ENCODE measurements at places on chromosomes 3 and 15. TPM values are rescaled to one million over a fixed set of nuclear protein-coding genes. Genes with fewer than 3 reads are reported as not detected.

DNA sequence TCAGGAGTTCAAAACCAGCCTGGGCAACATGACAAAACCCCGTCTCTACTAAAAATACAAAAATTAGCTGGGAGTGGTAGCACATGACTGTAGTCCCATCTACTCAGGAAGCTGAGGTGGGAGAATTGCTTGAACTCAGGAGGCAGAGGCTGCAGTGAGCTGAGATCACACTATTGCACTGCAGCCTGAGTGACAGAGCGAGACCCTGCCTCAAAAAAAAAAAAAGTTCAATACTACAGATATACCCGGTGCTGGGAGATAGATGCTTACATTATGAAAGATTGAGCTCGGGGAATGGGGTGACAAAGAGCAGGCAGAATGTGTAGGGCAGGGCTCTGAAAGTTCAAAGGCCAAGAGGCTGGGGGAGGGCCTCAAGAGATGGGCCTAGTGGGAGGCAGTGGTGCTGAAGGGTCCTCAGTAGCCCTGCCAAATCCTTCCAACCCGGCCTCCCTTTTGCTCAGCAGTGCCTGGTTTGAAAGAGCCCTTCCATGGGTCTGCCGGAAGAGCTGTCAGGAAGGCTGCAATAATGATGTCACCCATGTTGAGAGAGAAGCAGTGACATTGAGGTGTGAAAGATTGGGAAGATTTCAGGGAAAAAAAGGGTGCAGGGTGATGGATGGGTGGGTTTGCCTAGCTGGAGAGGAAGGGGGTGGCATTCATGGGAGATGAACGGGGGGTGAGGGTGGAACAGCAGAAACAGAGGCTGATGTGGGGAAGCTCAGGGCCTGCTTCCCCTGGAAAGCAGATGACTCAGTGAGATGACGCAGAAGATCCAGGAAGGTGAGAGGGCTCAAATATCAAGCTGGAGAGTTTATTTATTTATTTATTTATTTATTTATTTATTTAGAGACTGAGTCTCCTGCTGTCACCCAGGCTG lies 20.0 kb upstream of the IREB2 start:
- no peak for DNase-seq

DNA sequence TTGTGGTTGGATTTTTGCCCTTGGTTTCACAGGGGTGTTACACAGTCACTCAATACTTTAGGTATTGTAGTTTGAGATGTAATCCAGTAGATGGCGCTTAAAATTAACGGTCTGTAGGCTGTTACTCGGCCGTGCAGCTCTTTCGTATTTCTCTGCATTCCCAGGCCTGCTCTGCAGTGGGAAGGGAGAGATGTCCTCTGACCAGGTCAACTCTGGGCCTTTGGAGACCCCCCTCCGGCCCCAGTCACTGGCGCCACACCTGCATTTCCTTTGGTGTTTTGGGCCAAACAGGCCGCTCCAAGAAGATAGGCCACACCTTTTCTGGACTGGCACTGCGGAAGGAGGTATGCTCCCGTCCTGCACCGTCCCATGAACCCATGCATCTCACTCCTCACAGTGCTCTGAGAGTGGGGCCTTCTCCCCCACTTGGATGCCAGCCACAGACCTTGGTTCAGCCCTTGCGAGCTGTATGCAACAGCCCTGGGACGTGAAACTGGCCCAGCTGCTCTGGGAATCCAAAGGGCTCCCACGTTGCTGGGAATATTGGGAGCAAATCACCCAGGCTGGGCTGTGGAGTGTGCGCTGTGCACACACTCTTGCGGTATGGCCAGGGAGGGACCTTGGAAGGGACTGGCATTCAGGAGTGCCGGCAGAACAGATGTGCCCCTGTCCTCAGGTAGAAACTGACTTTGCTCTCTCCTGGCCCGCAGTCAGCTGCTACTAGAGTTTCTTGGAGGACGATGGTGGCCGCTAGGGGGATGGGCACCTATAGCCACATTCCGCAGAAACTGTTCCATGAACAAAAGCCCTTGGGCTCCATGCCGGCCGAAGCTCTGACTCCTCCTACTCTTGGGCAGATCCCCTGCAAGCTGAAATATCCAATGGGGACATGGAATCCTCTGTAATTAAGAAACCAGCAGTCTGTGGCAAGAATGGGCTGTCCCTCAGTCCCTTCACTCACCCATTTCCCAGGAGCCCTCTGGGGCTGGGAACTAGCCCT lies 410.5 kb upstream of the CADM2 start:
- no peak for DNase-seq

- DNase-seq, result no peak
Observed at GRCh38 chr15:55907797-55908196, 85.6 kb downstream of the NEDD4 start.

DNA sequence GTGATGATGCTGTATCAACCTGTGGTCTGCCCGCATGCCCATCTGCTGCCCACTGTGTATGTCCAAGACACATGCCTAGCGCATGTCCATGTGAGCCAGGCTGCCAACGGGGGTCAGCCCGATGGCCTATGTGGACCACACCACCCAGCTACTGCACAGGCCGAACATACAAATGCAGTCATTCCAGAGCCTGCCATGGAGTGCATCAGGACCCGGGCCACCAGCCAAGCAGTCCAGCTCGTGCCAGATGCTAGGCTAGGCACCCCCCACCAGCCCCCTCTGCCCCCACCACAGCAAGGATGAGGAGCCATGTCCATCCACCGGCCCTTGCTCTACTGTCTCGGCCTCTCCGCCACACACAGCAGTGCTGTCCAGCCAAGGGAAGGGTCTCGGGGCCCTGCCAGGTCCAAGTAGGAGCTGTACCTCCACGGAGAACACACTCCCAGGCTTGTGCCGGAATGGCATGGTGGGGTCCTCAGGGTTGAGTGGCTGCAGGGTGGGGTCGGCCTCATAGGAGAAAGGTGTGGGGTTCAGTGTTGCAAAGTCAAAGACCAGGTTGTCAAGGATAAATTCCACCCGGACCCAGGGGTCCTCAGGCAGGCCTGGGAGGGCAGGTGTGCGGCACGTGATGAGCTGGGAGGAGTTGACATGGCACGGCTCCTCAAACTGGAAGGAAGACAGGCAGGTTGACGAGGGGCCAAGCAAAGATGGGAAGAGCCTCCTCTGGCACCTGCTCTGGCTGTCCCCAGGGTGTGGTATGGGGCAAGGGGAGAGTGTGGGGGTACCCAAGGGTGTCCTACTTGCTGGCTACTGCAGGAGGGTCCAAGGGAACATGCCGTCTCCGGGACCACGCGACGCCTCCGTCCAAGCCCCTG lies 15.3 kb downstream of the PLXNB1 start:
- DNase-seq, result no peak

- peak; percentile 85 for DNase-seq
Observed at GRCh38 chr3:16600780-16601536, 4.3 kb downstream of the DAZL start.

- DNase-seq, result no peak
Observed at GRCh38 chr3:189309400-189309975, 137.7 kb downstream of the TPRG1 start.

DNA sequence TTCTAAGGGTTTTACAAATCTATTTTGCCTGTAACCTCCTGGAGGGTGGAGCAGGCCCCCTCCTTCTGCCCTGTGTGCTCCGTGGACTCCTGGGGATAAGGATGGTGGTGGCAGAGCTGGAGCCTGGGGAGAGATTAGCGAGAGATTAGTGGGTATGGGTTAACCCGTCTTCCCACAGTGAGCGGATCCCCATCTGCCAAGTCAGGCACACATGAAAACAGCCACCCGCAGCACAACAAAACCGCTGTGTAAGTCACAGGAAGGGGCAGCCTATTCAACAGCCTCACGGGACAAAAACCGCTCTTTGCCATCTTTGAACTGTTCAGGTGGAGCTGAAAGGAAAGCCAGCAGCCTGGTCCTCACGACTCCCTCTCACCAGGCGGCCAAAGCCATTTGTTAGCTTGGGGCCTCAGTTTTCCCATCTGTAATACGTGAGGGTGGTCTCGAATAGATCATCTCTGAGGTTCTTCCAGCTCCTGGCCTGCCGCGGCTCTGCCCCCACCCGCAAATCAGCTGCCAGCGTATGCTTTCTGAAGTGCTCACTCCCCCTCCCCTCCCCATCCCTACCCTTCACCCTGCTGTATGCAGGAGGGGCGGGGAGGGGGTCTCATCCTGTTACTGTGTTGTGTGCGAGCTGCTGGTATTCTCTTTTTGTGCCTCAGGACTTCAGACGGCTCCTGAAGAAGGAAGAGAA lies 43.6 kb downstream of the PDIA5 start:
- no peak for DNase-seq

- DNase-seq, result no peak
Observed at GRCh38 chr3:159821736-159822135, 166.9 kb upstream of the IL12A start.

DNA sequence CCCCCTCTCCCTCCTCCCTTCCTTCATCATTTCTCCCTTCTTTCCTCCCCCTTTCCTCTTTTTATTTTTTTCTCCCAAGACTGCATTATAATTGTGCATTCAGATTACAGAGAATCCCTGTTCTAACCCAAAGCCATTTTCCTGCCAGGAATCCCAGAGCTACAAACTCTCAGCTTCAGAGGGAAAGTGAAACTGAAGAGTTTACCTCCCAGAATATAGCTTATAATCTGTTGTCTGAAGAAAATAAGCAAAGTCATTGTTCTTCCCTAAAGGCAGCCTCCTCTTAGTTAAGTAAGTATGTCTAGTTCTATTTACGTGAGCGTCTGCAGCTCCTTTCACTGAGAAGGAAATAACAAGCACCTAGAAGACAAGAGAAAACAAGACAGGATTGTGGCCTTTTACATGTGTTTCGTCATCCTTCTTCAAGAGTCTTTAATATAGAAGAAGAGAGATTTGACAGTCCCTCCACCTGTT lies 97.2 kb downstream of the CHST2 start:
- DNase-seq, result no peak

DNA sequence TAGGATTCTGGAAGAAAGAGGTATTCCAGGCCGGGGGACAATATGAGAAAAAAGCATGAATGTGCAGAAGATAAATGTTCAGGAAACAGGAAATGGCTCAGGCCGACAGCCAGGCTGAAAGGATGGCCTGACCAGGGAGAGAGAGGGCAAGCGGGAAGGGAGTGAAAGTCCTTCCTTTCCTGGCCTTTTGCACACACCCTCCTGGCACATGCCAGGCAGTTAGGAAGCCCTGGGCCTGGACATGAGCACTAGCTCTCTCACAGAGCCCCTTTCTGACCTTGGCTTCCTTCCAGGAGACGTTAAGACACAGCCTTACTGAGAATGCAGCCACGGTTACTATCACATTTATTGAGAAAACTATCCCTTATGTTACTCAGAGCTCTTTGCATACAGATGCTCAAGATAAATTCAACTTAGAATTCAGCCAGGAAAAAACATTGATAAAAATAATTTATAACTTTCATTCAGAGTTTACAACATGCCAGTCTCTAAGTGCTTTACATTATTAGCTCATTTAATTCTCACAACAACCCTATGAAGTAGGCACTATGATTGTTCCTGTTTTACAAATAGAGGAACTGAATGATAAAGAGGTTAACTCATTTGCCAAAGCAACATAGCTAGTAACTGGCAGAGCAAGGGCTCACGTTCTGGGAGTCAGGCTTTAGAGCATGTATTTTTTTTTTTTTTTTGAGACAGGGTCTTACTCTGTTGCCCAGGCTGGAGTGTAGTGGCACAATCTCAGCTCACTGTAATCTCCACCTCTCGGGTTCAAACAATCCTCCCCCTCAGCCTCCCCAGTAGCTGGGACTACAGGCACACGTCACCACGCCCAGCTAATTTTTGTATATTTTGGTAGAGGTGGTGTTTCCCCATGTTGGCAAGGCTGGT lies 39.4 kb upstream of the SMAD3 start:
- DNase-seq, result no peak

GRCh38 chr15:39149636-39150150 lies 431.2 kb upstream of the THBS1 start:
- DNase-seq, result no peak

- no peak for DNase-seq
Observed at GRCh38 chr15:61184431-61184830, 44.7 kb downstream of the RORA start.

- DNase-seq, result no peak
Observed at GRCh38 chr15:94272251-94272898, 41.0 kb downstream of the MCTP2 start.

DNA sequence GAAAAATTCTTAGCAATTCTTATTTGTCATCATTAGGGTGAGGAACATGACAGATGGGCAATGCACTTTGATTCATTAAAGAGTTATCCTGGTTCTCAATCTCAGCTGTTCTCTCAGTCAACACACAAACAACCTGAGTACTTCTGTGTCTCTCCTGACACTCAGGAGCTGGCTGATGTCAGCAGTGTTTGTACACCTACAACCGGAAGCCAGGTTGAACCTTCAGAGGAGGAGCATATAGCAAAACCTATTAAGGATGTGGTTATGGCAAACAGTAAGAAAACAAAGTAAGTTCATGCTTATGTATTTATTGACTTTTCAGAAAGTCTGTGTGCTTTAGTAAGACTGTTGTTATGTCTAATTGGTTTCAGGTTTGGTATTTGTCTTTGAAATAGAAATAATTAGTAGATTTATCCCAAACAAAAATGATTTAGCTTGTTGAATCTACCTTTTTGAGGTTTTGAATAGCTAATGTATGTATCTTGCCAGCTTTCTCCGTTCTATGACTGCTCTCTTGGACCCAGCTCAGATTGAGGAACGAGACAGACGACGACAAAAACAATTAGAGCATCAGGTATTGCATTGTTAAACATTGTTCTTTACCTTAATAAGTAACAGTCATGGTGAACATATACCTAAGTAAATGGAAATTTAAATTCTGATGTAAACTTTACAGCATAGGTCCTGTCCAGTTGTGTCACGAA lies 36.6 kb downstream of the CCDC66 start:
- DNase-seq, result no peak

DNA sequence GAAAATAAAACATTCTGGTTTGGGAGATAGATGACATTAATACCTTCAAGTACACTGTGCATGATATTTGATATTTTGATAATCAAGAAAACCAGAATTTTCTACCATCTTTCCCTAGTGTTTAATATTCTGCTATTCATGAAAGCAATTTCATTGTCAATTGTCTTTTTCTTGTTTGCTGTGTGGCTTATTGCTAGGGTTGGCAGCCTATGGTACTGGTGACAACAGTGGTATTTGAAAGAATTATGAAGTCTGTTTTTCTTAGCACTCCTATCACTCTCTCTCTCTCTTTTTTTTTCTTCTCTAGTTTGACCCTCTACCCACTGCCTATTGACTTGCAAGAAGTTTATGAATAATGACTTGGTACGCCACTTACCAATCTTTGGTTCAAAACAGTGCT lies 15.4 kb downstream of the RNF13 start:
- no peak for DNase-seq

DNA sequence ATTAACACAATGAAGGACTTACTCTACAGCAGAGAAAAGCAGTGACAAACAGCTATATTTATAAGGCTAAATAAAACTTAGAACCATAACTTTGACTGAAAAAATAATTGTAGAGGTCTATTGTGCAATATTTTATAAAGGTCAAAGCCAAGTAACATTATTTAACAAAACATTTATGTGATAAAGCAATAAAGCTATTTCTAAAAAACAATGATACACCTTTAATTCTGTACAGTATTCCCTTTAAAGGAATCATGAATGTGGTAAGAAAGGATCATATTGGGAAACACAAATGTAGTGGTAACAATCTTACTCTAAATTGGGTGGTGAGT lies 236.4 kb downstream of the ISL2 start:
- no peak for DNase-seq

The CHRNA7 gene
- 1.1 TPM for total RNA-seq

The TRPM7 gene
- 34.5 TPM for total RNA-seq

All from cardiac septum (tissue), 1 donor.